Pulmonary artery endothelial cell (primary cell): ENCODE measurements at places on chromosomes 5 and 9. TPM values are rescaled to one million over a fixed set of nuclear protein-coding genes. Genes with fewer than 3 reads are reported as not detected.

Gene PLPP7
- 1.5 and 3.6 TPM in 2 replicates for total RNA-seq

Gene GPX3
- 6.3 and 8.5 TPM in 2 replicates for total RNA-seq

Gene TRPM3
- 0.99 and 2.9 TPM in 2 replicates for total RNA-seq

Gene FAXDC2
- 1.5 and 5.0 TPM in 2 replicates for total RNA-seq

GRCh38 chr5:134568337-134568700 lies 42.8 kb downstream of the JADE2 start:
- DNase-seq, result no peak
